ENCODE measurements at places on chromosomes 4 and X.

DNA sequence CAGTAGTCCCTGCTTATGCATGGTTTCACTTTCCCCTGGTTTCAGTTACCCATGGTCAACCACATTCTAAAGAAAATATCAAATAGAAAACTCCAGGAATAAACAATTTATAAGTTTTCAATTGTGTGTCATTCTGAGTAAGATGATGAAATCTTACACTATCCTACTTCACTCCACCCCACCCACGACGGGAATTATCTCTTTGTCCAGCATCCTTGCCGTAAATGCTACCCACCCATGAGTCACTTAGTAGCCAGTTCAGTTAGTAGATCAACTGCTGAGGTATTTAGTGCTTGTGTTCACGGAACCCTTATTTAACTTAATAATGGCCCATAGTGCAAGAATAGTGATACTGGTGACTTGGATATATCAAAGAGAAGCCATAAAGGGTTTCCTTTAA lies 91.4 kb downstream of the KLHL13 start:
- no peak for DNase-seq

- DNase-seq, result peak; percentile 0
Measured at GRCh38 chr4:64584981-64585557, 175.8 kb upstream of the TECRL start.

DNA sequence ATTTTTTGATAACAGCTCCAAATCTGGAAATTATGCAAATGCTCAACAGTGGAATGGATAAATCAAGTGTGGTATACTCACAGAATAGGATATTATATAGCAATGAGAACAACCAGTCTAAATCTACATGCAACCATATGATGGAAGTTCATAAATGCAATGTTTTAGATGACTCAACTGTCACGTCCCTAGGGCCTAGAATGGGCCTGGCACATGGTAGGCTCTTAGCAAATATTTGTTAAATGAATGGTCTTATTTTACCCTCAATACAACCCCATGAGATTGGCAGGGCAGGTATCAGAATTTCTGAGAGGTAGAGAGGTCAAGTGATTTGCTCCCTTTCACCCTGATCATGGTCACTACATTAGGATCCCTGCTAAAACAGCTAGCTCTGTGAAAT lies 14.6 kb upstream of the NKX3-2 start:
- DNase-seq, result no peak

GRCh38 chr4:174265916-174266315 lies 17.6 kb downstream of the FBXO8 start:
- no peak for DNase-seq

DNA sequence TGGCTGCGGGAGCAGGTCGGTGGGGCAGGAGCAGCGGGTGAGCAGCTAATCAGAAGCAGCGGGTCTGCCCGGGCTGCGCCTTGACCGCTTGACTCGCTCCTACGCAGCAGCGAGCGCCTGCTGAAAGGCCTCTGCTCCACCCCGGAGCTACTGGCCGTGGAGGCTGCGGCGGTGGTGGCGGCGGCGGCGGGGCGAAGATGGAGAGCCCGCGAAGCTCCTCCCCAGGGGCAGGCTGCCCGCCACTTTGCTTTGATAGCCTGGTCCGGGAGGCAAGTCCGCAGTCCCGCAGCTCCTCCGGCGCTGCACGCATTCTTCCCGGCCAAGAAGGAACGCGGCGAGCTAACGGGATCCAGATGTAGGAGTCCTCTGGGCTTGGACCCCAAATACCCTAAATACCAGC lies 36.7 kb downstream of the PJA1 start:
- DNase-seq, result no peak

GRCh38 chr4:15375667-15376066 lies 52.2 kb upstream of the C1QTNF7 start:
- DNase-seq, result no peak

GRCh38 chr4:25320336-25320735 lies 7.8 kb downstream of the ZCCHC4 start:
- no peak for DNase-seq

DNA sequence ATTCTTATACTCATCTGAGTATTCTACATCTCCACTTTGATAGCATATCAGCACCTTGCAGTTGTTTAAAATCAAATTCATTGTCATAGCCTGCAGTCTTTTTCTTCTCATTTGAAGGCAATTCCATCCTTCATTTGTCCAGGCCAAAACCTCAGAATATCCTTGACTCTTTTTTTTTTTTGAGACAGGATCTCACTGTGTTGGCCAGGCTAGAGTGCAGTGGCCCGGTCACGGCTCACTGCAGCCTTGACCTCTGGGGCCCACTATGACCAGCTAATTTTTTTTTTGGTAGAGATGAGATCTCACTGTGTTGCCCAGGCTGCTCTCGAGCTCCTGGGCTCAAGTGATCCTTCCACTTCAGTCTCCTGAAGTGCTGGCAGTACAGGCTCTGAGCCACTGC lies 2.6 kb downstream of the MRPL1 start:
- DNase-seq, result no peak

DNA sequence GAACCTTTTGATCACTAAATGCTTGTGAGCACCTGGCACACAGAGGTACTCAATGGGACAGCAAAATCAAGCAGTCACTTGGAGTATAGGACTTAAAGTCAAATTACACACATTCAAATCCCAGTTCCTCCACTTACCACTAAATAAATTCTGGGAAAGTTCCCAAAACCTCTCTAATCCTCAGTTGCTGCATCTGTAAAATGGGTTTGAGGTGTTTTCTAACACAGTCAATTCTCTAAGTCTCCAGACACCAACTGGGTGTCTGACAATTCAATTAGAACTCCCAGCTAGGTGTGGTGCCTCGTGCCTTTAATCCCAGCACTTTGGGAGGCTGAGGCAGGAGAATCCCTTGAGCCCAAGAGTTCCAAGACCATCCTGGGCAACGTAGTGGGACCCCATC lies 19.0 kb downstream of the QDPR start:
- DNase-seq, result no peak

DNA sequence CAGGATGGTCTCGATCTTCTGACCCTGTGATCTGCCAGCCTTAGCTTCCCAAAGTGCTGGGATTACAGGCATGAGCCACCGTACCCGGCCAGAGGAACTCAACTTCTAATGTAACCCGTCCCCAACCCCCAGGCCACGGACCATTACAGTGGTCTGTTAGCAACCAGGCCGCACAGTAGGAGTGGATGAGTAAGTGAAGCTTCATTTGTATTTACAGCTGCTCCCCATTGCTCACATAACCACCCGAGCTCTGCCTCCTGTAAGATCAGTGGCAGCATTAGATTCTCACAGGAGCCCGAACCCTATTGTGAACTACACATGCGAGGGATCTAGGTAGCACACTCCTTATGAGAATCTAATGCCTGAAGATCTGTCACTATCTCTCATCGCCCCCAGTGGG lies 119.6 kb downstream of the SHROOM3 start:
- DNase-seq, result no peak

GRCh38 chr4:150315691-150316090 lies 237.4 kb downstream of the DCLK2 start:
- no peak for DNase-seq

- DNase-seq, result peak; percentile 13
Measured at GRCh38 chr4:141350122-141350905, 129.6 kb downstream of the ZNF330 start.

DNA sequence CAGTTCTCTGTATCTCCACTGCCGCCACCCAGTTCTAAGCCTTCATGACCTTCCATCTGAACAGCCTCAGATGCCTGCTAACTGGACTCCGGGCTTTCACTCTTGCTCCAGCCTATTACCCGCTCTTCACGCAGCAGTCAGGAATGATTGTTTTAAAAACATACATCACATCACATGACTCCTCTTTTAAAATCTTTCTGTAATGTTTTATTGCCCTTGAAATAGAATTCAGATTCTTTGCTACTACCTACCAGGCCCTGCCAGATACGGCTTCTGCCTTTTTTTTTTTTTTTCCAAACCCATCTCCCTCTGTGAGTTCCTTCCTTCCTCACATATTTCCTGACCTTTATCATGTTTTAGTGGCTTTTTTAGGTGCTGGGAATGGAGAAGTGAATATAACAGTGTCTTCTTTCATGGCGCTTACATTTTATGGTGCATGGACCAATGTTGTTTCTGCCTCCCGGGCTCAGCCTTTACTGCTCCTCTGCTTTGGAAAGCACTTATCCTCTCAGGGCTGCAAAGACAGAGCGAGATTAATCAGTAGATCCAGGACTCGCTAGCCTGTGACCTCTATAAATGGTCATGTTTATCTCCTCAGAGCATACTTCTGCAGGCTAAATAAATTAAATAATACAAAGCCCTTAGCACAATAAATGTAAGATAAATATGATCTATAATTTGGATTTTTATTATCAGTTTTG lies 58.0 kb downstream of the FBXO8 start:
- DNase-seq, result no peak

GRCh38 chr4:141459020-141459419 lies 177.4 kb upstream of the IL15 start:
- DNase-seq, result no peak

- DNase-seq, result no peak
Measured at GRCh38 chr4:10441512-10441911, 15.7 kb downstream of the ZNF518B start.

GRCh38 chrX:12239356-12240082 lies 101.2 kb downstream of the FRMPD4 start:
- no peak for DNase-seq

DNA sequence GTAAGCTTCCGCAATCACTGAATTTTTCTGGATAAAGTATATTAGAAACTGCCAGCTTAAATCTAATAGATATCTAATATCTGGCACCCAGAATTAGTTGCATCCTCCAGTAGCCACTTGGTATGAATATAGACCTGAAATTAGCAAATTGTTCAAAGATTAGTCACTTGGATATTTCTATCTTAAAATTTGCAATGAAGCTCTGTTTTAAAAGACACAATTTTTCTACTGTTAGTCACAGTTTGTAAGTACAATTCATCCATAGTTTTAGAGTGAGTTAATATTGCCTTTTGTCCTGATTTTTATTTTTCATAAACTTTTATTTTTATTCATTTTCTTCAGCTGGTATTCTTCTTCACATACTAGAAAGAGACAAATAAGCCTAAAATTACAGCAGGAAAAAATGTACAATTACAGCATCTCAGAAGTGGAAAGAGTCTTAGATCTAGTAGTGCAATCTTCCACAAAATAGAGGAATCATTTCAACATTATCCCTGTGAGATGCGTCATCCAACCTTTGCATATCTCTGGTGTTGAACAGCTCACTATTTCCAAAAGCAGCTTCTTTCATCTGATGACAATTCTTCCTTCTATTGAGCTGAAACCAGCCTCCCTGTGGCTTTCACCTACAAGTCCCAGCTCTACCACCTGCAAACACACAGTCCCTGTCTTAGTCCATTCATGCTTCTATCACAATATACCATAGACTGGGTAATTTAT lies 190.0 kb upstream of the AR start:
- DNase-seq, result no peak

DNA sequence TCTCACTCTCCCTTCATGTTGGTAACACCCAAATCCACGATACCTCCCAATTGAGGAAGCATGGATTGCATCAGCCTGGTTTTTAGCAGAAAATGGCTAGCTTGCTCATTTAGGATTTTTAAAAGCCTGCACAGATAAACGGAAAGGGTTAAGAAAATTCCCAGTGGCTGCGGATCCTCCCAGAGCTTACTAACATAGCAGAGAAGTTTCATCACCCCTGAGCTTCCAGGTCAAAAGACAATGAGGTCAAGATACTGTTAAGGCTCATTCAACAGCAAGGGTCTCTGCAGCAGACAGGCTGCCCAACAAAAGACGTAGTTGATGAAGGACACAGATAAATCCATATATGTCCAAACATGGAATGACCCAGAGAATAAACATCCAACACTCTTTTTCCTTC lies 220.2 kb downstream of the ASMT start:
- DNase-seq, result no peak

DNA sequence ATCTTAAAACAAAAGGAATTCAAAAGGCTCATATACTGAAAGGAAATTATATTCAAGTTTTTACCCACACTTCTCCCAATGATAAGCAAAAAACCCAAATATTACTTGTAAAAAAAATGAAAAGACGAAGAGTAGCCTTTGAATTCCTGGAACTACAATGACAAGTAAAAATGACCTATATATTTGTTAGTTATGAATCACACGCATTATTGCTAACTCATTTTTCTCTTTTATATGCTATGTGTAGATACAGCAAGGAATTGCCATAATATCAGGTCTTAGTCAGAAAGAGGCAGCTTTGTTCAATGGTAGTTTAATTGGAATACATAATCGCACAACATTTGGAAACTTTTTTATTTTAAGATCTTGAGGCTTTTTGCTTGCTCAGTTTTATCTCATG lies 22.7 kb upstream of the ASB5 start:
- no peak for DNase-seq

DNA sequence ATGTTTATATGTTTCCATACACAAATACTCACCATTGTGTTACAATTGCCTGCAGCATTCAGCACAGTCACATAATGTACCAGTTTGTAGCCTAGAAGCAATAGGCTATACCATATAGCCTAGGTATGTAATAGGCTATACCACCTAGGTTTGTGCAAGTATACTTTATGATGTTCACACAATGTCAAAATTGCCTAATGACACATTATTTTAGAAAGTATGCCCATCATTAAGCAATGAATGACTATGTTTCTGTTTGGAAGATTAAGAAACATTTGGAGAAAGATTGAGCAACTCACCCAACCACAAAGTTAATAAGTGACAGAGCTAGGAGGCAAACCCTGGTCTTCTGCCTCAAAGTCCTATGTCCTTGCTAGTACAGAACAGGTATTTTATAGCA lies 96.8 kb upstream of the GRIA3 start:
- DNase-seq, result no peak

DNA sequence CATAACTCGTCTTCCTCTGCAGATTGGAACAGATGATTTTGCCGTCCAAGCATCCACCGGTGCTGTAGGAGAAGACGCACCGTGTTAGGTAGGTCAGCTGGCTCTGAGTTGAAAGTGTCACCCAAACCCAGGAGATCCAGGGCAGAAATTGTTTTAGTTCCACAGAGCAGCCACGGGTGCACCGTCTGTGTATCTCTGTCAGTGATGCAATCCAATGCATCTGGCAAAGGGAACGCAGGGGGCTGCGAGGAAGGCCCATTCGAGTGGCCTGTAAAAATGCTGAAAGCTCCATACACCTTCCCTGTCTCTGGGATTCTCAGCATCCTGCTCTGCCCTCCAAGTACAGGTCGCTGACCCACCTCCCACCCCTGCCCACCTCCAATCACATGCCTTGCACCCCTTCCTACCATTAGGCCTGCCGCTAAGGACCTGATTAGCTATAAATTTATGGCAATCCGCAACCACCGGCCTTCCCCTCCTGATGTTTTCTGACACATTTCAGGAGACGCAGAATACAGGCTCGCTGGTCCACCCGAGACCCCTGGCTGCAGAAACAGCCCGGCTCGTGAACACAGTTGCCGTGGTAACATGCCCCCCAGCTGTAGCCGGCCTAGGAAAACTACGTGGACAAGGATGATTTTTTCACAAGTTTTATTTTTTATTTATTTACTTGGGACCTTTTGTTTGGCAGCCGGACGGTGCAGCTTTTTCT lies 39.7 kb upstream of the SHOX start:
- no peak for DNase-seq

- DNase-seq, result no peak
Measured at GRCh38 chr4:70902577-70903290, 565 bp downstream of the MOB1B start.
